ENCODE measurements at places on chromosomes 2 and 18.

DNA sequence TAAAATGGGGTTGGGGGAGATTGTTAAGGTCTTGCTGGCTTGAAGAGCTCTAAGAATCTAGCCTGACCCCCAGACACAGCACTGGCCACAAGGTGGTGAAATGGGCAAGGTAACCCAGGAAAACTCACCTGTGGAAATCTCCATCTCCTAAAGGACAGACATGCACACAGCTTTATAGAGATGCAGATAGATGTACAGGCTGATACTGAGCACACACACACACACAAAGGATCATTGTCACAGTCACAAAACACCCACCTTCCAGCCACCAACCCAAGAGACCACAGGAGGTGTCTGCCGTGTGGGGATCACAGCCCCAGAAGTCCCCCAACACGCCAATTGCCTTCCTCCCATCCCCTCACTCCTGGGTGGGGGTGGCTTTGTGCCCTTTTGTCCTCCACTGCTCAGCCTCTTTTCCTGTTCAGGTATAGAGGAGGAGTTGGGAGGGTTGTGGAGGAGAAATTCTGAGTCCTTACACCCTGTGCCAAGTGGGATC lies 3.2 kb upstream of the CYP26B1 start:
- no peak for DNase-seq

DNA sequence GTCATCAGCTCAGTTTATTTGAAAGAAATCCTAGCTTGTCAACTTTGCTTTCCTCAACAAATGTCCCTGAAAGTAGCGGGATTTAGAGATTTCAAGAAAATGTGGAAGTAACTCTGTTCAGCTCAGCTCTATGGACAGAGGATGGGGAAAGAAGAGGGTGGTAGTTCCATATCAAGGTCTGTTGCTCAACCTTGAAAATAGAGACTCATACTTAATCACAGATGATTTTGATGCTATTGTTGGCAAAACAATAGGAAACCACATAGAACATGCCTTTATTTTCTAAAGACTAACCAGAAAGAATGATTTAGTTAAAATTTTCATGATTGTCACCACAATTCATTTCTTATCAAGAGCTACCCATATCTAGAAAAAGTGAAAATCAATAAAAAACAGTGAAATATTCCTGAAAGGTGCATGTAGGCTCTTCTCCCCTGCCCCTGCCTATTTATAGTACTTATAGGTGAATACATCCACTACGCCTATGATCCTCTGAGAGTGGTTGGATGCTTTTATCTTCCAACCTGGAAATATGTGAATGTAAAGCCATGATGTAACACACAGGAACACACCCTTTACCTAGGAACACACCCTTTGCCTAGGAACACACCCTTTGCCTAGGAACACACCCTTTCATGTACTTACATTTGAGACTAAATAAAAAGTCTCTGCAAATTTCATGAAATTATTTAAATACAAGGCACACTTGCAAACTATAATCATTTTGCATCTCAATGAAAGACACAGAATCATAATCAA lies 65.8 kb downstream of the ETAA1 start:
- no peak for DNase-seq

GRCh38 chr2:112634874-112635157 lies 10.9 kb upstream of the SLC20A1 start:
- no peak for DNase-seq

GRCh38 chr2:229173825-229174359 lies 97.2 kb downstream of the PID1 start:
- no peak for DNase-seq

- no peak for DNase-seq
These were observed 72.9 kb downstream of the C1QL2 start for GRCh38 chr2:119085613-119086012.

GRCh38 chr2:158932131-158932645 lies 36.3 kb upstream of the TANC1 start:
- no peak for DNase-seq

DNA sequence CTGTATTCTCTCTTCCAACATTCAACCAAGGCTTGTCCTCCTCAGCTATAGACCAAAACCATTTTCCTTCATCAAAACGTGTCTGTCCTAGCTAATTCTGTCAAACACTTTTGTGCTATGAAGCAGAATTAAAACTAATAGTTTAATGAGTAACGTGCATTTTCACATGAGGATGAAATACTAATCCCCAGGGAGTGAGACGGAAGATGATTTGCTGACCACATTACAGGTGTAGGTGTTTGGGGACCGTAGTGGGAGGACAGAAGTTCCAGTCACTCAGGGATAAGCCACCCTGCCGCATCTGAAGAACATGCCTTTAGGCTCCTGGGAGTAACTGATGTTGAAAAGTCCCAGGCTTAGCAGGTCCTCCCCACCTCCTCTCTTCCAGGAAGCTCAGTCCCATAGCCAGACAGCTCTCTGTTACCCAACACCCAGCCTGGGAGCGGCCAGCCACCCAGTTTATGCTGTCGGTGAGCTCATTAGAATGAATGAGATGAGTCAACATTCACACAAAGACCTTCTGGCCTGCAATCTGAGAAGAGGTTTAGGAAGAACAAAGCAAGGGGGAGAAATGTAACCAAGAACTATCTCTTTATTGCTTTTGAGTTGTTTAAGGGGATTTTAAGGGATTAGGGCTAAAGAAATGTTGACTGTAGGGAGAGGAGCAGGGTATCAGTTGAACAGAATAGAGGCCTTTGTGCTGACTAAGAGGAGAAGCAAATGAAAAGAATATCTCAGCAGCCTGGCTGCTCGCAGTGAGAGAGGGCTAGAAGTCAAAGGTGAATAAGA lies 122.5 kb downstream of the FOXI3 start:
- DNase-seq, result no peak

GRCh38 chr18:25187521-25188192 lies 164.3 kb downstream of the ZNF521 start:
- DNase-seq, result no peak

- DNase-seq, result no peak
These were observed 313.1 kb downstream of the PLCL1 start for GRCh38 chr2:198117406-198118041.

- DNase-seq, result peak; percentile 100
These were observed at the start of gene MXD1 for GRCh38 chr2:69914950-69915945. MXD1 (plus strand) TSS chr2:69915109; CDS start chr2:69915331, 222 bp downstream.

GRCh38 chr18:26473672-26474071 lies 74.7 kb downstream of the KCTD1 start:
- no peak for DNase-seq

DNA sequence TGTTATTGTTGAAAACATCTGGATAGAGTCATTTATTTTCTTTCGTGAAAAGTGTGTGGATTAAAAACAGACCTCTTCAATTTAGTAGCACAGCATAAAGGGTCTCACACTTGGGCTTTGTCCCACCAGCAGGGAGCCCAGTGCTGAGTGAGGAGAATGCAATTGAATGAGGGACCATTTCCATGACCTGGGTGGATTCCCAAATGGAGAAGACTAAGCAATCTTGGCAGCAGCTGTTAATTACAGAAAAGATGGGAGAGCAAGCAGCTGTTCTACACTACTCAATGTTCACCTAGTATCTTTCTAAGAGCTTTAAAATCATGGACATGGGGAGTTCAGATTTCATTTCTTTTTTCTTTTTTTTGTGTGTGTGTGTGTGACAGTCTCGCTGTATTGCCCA lies 121.8 kb upstream of the FN1 start:
- DNase-seq, result no peak

DNA sequence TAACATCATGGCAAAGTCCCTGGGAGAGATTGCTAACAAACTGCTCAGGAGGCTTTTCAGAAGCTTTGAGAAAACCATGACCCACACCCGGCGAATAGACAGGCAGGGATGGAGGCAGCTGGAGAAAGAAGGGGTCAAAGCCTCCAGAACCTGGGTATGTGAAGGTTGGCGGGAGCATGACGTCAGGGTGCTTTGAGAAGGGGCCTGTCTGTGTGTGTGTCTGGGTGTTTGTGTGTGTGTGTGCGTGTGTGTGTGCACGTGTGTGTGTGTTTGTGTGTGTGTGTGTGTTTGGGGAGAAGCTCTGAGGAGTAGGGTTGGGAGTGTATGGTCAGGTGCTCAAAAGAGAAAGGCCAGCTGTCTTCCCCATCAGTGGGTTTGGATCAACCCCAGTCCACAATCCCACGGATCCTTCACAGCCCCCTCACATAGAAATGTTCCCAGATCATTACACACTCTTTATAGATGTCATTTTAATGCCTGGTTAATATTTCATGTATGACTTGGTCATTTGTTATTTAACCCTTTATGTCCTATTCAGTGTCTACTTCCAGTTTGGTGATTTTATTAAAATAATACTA lies 254.1 kb upstream of the SMIM21 start:
- DNase-seq, result no peak

- DNase-seq, result no peak
These were observed 492.1 kb upstream of the CNTNAP5 start for GRCh38 chr2:123532994-123533393.

DNA sequence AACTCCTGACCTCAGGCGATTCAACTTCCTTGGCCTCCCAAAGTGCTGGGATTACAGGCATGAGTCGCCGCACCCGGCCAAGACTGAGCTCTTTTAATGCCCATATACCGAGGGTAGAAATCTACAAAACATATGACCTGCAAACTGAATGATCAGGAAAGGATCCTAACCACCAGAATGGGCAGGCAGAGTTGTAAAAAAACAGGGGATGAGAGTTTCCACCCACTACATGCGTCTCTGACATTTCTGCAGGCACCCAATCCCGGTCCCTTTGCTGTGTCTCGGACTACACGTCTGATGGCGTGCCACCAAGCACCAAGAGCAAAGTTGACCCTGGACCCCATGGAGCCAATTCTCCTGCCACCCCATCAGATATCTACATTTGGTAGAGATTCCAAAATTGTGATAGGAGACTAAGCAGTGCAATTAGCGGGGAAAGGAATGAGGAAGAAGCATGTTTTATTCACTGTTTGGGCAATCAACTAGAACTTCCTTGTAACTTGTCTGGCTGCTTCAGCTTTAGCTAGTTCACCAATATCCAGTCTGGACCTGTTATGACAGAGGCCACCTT lies 74.1 kb downstream of the ATP8B1 start:
- no peak for DNase-seq

- no peak for DNase-seq
These were observed 137.5 kb downstream of the FMNL2 start for GRCh38 chr2:152472481-152472887.

- no peak for DNase-seq
These were observed 347.0 kb upstream of the ID2 start for GRCh38 chr2:8334866-8335325.

DNA sequence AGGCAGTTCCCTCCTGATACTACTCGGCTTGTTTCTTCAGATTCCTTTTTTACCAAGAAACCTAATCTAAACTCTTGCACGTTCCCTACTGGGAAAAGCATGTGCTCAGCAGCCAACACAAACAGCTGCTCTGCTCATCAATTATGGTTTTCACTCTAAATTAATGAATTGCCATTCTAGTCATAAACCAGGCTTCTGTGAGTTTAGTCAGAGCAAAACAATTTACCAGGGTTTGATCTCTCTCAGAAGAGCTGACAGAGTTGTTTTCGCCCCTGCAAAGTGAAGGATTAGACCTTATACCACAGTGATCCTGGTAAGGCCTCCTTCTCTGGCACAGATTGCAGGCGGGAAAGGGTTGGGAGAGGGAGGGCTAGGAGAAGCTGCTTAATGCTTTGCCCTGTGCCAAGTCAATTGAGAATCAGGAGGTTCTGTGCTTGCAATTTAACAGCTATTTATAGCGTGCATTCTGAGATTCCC lies 57.2 kb downstream of the REEP1 start:
- no peak for DNase-seq

- DNase-seq, result no peak
These were observed 4.1 kb upstream of the WDR7 start for GRCh38 chr18:56647071-56647470.

DNA sequence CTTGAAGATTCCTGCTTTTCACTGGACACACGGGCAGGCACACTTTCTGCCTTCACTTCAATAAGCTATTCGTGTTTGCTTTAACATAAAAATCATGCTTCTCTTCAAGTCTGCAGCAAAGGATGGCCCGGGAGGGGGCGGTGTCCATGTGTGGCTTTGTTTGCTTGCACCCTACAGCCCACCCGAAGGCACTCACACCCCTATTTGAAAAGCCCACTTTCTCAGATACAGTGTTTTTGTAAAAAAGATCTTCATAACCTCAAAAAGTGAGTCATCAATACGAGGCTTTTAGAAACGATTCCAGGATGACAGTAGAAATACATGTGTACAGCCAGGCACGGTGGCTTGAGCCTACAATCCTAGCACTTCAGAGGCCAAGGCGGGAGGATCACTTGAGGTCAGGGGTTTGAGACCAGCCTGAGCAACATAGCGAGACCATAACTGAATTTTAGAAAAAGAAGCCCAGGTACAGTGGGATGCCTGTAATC lies 36.5 kb upstream of the HPCAL1 start:
- DNase-seq, result no peak

DNA sequence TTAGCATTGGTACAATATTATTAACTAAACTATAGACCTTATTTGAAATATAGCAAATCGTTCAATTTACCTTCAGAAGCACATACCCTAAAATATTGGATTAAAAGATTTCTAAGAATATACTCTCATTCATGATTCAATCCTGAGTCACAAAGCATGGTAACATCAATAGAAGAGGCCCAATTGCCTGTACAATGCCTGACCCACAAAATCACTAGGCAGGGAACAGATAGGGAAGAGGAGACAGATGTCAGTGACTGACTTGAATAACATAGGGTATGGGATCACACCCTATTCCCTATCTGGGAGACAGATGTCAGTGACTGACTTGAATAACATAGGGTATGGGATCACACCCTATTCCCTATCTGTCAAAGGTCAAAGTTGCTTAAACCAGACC lies 611.6 kb upstream of the VRK2 start:
- DNase-seq, result no peak

DNA sequence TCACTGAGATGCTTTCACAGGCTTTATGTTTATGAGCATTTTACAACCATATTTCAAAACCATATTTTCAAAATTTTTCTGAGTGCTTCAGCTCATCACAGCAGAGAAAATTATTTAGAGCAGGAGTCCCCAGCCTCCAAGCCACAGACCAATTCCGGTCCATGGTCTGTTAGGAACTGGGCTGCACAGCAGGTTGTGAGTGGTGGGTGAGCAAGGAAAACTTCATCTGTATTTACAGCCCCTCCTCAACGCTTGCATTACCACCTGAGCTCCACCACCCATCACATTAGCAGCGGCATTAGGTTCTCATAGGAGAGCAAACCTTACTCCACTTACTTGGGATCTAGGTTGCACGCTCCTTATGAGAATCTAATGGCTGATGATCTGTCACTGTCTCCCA lies 165.6 kb downstream of the SEPTIN10 start:
- no peak for DNase-seq
